Activated CD8-positive, alpha-beta T cell treated with anti-CD3 and anti-CD28 coated beads for 36 hours (primary cell): ENCODE measurements at places on chromosomes 7 and 10. TPM values are rescaled to one million over a fixed set of nuclear protein-coding genes. Genes with fewer than 3 reads are reported as not detected.

EBF3 gene
- not detected for total RNA-seq

AMZ1 gene
- 0.14 TPM for total RNA-seq

GIMAP5 gene
- 37.6 TPM for total RNA-seq

CTBP2 gene
- 0.60 TPM for total RNA-seq

AGR2 gene
- total RNA-seq, result not detected

- DNase-seq, result no peak
Measured at GRCh38 chr10:131591936-131592335, 280.4 kb upstream of the TCERG1L start.

DNA sequence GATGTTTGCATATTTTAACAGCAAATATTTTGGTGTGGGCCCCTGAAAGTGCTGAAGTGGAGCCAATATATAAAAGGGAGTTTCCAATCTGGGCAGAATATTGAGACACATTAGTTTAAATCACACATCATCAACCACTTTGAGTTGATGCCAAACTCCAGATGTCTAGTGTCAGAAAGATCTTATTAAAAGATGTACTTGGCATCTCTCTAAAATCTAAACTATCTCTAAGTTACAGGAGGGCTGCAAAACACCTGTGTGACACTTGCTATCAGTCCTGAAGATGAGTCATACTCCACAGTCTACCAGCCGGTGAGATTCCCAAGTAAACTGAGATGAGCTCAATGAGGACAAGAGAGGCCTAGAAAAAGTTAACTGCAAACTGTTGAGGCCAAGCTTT lies 11.4 kb downstream of the JAZF1 start:
- DNase-seq, result no peak

- DNase-seq, result no peak
Measured at GRCh38 chr10:70692043-70692603, 19.8 kb downstream of the ADAMTS14 start.

GRCh38 chr10:80324891-80325364 lies 31.6 kb downstream of the DYDC1 start:
- no peak for DNase-seq

- DNase-seq, result no peak
Measured at GRCh38 chr7:28155964-28156363, 24.6 kb downstream of the JAZF1 start.

- DNase-seq, result no peak
Measured at GRCh38 chr7:28800150-28800549, 158.0 kb downstream of the TRIL start.
